NCI-H1694 (cell line): ENCODE measurements at places on chromosomes 11 and 22.

DNA sequence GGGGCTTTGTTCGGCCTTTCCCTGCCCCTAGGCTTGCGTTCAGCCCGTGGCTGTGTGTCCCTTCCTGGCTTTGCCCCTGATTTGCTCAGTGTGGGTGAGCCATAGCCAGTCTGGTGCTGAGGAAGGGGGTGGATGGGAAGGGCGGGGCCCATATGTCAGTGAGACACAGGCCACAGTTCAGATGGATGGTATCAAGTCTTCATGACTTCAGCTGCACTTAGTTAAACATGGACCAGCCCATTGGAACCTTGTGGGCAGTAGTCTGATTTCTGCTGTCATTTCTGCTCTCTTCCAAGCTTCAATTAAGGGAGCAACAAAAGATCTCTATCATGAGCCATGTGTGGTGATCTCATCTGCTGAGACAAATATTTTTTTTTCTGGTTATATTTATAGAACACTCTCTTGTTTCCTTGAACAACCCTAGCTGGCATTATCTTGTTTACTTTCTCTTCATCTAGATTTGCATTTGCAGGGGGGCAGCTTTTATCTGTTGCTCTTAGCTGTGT is 21.6 kb upstream of the PEX26 start:
- no peak for DNase-seq

GRCh38 chr22:44975427-44976262 is 34.2 kb downstream of the PHF21B start:
- peak; percentile 25 for DNase-seq

GRCh38 chr11:112730591-112730990 is 230.6 kb upstream of the NCAM1 start:
- DNase-seq = no peak

DNA sequence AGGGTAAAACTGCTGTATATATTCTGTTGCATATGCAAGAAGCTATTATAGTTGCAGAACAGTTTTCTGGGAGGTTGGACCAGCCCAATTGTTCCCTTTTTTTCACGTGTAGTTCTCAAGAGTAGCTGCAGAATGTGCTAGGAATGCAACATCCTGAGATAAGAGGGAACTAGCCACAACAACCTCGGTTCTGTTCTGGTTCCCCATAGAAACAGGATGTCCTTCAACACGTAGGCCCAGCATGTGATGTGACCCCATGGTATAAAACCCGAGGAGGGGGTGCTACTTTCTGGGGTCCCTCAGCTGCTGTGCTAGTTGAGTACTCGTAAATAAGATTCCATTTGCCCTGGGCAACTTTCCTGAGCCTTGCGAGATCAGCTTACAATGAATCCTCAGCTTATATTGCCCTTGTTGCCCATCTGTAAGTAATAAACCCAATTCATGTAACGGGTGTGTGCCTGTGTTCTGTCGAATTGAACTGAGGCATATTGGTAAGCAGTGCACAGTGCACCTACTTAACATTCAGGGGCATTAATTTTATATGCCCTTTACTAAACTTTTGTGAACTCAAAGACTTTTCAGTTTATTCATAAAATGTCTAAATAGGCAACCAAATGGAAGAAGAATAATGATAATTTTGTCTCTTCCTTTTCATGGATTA is 23.0 kb upstream of the TRAF6 start:
- DNase-seq = no peak

GRCh38 chr11:87265979-87266378 is 228.2 kb downstream of the TMEM135 start:
- no peak for DNase-seq

DNA sequence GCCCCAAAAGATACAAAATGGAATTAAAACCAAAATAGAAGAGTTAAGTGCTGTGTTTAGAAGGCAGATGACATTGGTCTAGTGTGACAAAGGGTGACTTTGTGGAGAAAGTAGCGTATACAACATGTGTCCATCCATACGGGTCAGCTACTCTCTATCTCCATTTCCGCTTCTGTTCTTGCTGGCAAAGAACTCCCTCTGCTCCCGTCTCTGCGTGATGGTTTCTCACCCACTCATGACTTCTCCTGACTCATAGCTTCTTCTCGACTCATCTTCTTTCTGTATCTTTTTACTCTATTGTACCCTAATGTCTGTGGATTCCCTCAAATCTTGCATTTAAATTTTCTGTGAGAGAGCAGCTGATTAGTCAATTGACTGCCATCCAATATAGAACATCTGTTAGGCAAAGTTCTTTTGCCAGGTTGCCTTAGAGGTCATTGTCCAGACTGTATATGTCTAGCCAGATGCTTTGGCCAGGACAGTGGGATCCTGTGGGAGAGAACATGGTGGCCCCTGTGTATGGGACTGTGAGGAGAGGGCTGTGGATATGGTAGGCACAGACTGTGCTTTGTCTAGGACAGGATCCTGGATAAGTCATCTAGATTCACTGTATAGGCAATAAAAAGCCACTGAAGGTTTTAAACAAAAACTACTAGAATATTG is 28.4 kb downstream of the MMP13 start:
- no peak for DNase-seq

DNA sequence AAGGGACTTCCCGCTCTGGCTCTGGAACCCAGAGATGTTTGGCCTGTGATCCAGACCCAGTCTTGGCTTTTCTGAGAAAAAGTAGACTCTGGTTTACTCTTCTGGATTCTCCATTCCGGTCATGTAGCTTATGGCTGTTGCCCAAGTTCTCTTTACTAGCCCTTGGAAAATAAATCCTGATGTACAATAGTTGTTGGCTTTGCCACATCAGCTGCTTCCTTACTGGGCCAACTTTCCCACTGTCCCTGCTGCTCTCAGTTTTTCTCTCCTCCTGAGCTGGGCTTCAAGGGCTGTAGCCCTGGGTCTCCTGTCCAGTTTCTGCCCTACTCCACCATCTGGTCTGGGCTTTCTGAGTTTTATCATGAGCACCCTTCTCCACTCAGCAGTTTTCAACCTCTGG is 12.5 kb downstream of the PATZ1 start:
- no peak for DNase-seq

DNA sequence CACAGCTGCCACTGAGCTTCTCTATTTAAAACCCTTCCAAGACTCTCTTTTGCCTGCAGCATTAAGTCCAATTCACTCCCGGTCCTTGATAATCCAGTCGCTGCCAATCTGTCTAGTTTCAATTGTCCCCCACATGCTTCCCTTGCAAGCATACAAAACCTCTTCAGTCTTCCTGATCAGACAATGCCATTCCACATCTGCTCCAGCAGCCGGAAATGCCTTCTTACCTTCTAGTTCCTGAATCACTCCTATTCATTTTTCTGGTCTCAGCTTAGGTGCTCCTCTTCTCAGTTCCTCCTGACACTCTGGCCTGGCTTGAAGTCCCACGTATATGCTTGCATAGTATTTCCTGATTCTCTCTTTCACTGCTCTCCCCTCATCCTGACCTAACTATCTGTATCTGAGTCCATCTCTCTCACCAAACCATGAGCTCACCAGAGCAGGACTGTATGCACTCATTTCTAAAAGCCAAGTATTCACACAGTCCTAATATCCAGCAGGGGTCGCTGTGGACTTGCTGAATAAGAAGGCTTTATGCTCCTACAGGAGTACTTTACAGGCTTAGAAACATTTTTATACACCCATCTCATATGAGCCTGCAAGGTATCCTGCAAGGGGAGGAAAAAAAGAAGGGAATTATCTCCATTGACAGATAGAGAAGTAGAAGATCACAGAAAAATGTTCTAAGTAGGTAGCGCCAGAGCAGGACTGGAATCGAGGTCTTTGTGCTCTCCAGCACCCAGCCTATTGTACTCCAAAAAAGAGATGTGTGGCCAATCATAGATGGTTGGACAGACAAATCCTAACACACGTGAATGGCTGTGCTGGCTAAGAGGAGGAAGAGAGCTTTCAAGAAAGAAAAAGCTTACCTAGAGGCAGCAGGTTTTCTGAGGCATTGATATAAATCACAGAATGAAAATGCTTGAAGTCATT is 19.2 kb downstream of the XRRA1 start:
- DNase-seq = peak; percentile 68

DNA sequence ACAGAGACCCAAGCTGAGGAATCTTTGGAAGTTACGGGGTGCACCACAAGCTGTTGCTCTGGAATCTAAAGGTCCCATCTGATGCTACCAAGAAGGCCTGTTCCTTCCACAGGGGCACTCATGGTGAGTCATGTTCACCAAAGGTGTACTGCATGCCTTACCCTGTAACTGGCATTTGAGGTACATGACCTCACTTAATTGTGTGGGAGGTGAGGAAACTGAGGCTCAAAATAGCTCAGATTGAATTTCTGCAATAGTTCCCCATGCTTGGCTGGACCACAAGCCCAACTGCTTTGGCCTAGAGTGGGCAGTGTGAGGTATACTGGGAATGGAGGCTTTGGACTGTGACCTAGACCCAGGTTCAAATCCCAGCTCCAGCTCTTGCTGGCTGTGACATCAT is 8.2 kb downstream of the MTFP1 start:
- no peak for DNase-seq

GRCh38 chr11:20754933-20755332 is 85.5 kb downstream of the NELL1 start:
- DNase-seq = no peak

GRCh38 chr11:14364322-14364721 is 5.3 kb upstream of the RRAS2 start:
- no peak for DNase-seq

- DNase-seq = no peak
Observed at GRCh38 chr11:63845911-63846310, 7.0 kb downstream of the MARK2 start.

DNA sequence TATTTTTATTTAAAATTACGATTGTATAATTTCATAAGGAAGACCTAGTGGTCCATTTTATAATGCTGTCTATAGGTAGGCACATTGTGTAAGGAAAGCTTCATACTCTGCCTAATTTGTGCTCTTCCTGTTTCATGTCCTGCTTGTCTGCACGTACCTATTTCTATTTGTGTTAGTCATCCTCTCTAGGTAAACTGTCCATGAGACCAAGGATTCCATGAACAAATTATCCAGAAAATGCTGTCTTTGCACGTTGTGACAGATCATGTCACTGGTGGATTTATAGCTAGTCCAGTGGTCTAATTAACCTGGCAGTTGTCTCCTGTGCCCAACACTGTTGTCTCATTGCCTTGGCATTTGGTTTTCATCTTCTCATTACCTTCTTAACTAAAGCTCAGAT is 44.7 kb downstream of the DNAJC24 start:
- DNase-seq = no peak

DNA sequence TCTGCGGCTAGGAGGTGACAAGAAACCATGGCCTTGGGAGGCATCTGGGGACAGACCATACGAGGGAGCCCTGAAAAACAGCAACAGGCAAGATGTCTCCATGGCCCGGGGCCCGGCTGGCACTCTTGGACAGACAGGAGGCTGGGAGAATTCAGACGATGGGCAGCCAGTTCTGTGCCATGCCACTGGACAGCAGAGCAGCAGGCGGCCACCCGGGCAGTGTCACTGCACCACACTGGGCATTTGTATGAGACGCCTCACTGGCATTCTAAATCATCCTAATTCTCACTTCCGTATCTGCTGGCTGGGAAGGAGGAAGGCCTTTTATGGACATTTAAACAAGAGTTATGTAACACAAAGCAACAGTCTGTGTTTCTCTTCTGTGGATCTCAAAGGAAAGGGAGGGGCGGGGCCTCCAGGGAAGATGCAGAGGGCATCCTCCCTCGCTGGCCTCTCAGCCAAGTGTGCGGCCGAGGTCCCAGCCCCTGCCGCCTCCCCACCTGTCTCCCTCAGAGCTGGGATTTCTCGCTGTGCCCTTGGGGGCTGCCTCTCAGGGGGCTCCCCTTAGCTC is 350.3 kb downstream of the SHANK2 start:
- DNase-seq = no peak

DNA sequence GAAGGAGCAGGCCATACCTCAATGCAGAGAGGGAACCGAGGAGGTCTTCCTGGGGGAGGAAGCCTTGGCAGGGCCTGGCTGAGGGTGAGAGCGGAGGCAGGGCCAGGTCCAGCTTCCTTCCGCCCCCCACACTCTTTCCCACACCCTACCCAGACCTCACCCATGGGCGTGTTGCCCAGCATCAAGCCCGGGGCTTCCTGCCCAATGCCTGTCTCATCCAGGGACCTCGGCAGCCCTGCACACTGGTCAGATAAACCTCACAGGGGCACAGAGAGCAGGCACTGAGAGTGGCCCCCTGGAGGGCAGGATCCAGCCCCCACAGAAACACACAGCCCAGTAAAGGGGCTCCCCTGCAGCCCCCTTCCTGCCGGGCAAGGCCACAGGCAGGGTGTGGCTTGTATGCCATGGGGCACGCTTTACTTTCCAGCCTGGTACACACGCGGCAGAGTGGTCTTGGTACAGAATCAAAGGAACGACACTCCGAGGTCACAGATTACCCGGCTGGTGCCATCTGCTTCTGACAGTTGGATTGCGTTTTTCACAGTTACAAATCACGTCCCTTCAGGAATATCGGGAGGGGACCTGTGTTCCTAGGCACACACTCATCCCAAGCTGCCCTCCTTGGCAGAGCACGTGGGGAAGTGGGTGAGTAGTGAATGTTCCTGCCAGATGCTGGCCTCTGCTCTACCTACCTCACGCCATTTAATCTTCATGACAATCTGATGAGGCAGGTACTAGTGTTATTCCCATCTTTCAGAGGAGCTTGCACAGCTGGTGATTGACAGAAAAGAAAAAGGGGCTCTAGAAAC is 20.0 kb upstream of the CD5 start:
- peak; percentile 65 for DNase-seq

GRCh38 chr11:130705670-130706421 is 210.4 kb downstream of the SNX19 start:
- DNase-seq = no peak

GRCh38 chr22:36884349-36885158 is 23.7 kb downstream of the NCF4 start:
- no peak for DNase-seq

- no peak for DNase-seq
Observed at GRCh38 chr22:42943981-42944380, 71.0 kb downstream of the PACSIN2 start.

DNA sequence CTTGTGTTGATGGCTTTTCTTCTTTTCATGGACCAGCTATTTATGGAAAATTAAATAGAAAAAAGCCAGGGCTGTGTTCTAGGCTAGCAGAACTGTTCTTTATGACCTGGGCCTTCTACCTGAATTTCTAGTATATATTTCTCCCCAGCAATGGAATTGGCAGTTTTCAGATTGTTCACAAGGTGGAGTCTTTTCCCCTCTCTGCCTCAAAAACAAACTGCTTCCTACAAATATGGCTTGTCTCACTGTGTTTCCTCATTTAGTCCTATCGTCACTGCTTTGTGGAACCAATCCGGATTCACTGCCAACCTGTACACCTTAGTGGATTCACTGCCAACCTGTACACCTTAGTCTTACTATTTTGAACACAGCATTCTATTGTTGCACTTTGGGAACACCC is 5.0 kb upstream of the APOL5 start:
- no peak for DNase-seq

- no peak for DNase-seq
Observed at GRCh38 chr11:65918211-65919140, at the start of gene C11orf68. Gene C11orf68, minus strand, starts transcription at chr11:65919062. Its CDS starts 31 bp downstream, at chr11:65919031.

- DNase-seq = no peak
Observed at GRCh38 chr11:108938604-108939003, 273.7 kb downstream of the DDX10 start.
